ENCODE measurements at places on chromosomes 7 and 10.

DNA sequence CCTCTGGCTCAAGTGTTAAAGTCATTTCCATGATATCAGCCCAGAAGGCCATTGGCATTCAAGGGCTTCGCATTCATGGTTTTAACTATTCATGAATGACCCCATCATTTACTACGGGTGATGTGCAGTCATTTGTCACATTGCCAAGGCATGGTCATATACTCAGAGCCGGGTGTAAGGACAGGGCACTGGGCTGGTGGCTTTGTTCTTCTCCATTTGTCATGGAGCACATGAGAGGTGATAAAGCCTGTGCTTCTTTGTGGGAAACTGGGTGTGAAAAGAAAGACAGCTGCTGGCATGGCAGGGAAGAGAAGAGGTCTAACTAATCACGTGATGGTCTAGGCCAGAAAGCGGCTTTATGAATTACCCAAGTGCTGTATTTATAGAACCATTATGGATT, 132.2 kb upstream of the PLXNA4 start:
- DNase-seq, result no peak

GRCh38 chr7:75967487-75967997, 26.9 kb downstream of the TMEM120A start:
- no peak for DNase-seq

DNA sequence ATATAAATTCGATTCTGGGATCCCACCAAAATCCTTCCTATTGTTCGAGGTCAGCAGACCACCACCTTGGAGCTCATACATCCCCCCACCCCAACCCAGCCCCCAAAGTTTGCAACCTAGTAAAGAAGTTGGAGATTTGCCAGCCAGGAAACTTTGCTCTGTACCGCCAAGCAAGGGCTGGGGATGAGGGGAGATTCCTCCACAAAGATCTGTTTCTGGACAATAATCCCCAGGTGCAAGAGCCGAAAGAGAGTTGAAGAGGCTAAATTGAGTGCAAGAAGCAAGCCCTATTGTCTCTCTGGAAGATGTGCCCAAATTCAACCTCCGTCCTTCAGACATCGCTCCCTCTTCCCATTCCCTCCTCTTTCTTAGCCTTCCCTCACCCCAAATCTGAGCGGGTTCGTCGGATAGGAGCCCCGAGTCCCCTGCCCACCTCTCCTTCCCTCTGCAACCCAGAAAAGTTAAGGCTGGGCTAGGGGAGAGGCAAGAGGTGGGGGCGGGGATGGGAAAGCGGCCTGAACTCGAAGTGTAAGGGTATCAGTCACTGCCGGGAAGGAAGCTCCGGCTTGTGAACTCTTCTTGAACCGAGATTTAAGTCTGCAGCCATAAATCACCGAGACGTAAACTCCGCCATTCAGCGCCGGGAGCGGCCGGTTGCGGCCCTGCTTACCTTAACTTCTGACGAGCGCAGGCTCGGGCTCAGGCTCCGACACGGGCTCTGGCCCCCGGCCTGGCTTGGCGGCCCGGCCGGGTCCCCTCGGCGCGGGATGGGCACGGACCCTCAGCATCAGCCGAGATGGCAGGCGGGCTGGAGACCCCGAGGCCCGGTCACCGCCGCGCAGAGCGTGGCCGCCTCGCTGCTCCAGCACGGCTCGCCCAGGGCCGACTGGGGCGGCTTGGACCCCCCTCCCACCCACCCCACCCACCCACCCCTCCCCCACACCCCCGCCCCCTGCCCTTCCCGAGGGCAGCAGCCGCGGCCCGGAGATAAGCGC, 10.8 kb upstream of the HOXA2 start:
- DNase-seq, result no peak

- DNase-seq, result no peak
Measured at GRCh38 chr7:69067397-69067796, 530.9 kb upstream of the AUTS2 start.

- DNase-seq, result no peak
Measured at GRCh38 chr10:69897432-69897831, 95.7 kb downstream of the COL13A1 start.

- DNase-seq, result no peak
Measured at GRCh38 chr7:127252778-127253280, at the start of gene GRM8. Gene GRM8, minus strand, starts transcription at chr7:127252941.

- DNase-seq, result no peak
Measured at GRCh38 chr7:129889133-129889844, 63.5 kb downstream of the UBE2H start.
